ENCODE measurements at places on chromosomes 5 and 9.

DNA sequence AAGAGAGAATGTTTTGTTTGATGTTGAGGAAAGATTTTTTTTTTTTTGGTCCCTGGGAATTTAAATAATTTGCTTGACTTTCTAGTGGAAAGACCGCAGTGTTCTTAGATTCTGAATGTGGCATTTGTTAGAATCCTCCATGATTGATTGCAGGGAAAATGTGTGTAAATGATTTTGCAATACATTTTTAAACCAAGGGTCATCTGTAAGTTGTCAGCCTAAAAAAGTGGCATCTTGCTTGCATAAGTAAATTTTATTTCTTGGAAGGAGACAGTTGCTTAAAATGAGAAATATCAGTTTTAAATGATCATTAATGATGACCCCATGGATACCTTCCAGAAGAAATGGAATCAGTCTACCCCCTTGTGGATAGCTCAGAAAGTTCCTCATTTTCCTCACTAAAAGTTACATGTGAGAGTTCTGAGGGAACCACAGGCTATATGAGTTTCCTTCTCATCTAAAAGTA, 105.1 kb upstream of the SLC25A48 start:
- no peak for DNase-seq

DNA sequence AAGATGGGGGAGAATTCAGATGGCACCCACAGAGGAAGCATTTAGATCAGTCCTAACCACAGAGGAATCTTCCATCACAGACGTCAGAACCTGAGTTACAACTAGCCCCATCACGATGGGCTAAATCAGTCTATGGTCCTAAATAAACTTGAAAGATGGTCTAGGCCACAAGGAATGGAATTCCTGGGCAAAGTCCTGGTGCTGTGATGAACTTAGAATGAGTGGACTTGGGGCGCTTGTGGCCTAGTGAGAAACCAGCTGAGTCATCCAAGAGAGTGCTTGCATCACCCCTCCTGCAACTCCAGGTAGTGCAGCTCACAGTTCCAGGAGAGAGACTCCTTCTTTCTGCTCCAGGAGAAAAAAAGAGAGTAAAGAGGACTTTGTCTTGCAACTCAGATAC, 722.9 kb upstream of the RGMB start:
- no peak for DNase-seq

- DNase-seq = no peak
These were observed 75.6 kb downstream of the C7 start for GRCh38 chr5:40984884-40985283.

DNA sequence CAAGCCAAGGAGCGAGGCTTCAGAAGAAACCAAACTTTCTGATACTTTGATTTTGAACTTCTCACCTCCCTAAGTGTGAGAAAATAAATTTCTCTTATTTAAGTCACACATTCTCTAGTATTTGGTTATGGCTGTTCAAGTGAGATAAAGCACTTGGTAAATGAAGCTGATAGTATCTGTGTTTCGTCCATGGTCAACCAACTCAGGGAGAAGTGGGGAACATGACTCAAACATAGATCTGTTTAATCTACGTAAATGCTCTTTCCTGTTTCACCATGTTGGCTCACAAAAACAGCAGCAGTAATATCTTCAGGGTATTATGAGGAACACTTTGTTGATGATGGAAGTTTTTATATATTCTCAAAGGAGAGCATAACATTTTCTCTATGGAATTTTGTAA, 2167.2 kb upstream of the C9orf72 start:
- no peak for DNase-seq

GRCh38 chr9:128271112-128271511, 4.7 kb downstream of the GOLGA2 start:
- DNase-seq = no peak

DNA sequence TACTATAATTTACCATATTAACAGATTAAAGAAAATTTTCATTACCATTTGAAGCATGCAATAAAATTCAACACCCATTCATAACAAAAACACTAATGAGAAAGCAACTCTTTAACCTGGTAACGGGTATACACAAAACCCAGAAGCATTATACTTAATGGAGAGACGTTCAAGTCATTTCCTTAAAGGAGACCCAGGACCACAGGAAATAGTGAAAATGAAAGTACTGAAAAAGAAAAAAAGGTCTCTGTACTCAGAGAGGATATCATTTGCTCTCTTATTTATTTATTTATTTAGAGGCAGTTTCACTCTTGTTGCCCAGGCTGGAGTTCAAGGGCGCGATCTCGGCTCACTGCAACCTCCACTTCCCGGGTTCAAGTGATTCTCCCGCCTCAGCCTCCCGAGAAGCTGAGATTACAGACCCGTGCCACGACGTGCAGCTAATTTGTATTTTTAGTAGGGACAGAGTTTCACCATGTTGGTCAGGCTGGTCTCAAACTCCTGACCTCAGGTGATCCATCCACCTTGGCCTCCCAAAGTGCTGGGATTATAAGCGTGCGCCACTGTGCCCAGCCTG, 61.6 kb downstream of the SETX start:
- DNase-seq = no peak

DNA sequence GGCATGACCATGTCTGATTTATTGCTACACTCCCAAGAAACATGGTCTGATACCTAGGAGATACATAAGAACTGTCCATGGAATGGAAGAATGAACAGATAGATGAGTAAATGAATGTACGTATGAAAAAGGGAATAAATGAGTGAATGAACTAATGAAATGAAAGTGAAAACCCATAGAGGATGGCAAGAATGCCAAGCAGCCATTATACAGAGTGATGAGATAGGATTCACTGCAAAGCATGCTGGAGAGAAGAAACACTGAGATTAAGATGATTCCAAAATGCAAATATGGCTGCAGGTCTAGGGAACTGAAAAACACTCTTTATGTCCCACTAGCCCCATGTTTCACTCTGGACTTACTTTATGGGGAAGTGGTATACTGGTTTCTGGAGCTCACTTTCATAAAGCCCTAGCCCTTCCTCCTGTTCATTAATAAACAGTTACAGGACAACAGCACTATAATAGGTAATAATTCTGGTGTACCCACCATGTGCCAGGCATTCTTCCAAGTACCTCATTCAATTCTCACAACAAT, 170.3 kb upstream of the RAD23B start:
- no peak for DNase-seq

Data from GM04504 (cell line).